ENCODE measurements at places on chromosomes 2 and 18. TPM values are rescaled to one million over a fixed set of nuclear protein-coding genes. Genes with fewer than 3 reads are reported as not detected.

Gene SLC5A6
- total RNA-seq: 64.2 TPM

Gene PTPRM
- total RNA-seq: 78.9 TPM

Gene FIGN
- 2.3 TPM for total RNA-seq

Gene CDK5R2
- not detected for total RNA-seq

Gene TSPYL6
- total RNA-seq: not detected

Gene CXCR1
- 0.96 TPM for total RNA-seq

Gene MRPL44
- 26.4 TPM for total RNA-seq

Gene FSHR
- total RNA-seq: not detected

GRCh38 chr2:23616630-23617029 lies 231.7 kb downstream of the KLHL29 start:
- H3K27me3 ChIP-seq: no peaks in the 10 kb centered on the region
- peaks cover 13% of the 10 kb centered on the region for H3K4me1 ChIP-seq
- DNase-seq: no peak
- no peaks in the 10 kb centered on the region for H3K36me3 ChIP-seq
- no peak overlapping the region for H3K4me3 ChIP-seq
- H3K27ac ChIP-seq: peak overlapping the region; percentile 69

DNA sequence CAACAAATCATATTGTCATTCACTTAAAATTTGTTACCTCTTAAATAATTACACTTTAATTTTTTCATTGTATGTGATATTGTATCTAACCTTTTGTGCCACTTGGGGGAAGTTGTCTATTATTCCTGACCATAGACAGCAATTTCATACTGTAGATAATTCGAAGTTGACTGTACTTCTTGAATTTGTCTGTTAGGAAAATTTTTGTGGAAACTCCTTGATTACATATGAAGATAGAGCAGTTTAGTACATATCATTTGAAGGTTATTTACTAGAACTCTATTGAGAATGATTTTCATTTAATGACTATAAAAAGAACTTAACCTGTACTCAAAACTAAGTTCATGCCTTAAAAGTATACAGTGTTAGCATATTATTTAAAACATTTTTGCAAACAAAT lies 5.1 kb downstream of the DYNC1I2 start:
- H3K4me1 ChIP-seq: peaks cover 10% of the 10 kb centered on the region
- H3K36me3 ChIP-seq: peaks cover 69% of the 10 kb centered on the region
- H3K27me3 ChIP-seq: no peaks in the 10 kb centered on the region
- no peak for DNase-seq

- no peak overlapping the region for H3K4me3 ChIP-seq
- H3K36me3 ChIP-seq: peaks cover 5% of the 10 kb centered on the region
- H3K27me3 ChIP-seq: peaks cover 34% of the 10 kb centered on the region
These were observed 3.7 kb downstream of the ALKAL2 start for GRCh38 chr2:283996-284794.

- no peak overlapping the region for H3K4me3 ChIP-seq
- no peaks in the 10 kb centered on the region for H3K4me1 ChIP-seq
- H3K27me3 ChIP-seq: no peaks in the 10 kb centered on the region
- DNase-seq: no peak
- H3K36me3 ChIP-seq: peaks cover 7% of the 10 kb centered on the region
- H3K27ac ChIP-seq: no peak overlapping the region
These were observed 17.4 kb upstream of the STON1 start for GRCh38 chr2:48512571-48512970.

- H3K36me3 ChIP-seq: peaks cover 39% of the 10 kb centered on the region
- H3K27me3 ChIP-seq: no peaks in the 10 kb centered on the region
- H3K4me1 ChIP-seq: peaks cover 44% of the 10 kb centered on the region
- H3K27ac ChIP-seq: peak overlapping the region; percentile 99
- peak overlapping the region; percentile 88 for H3K4me3 ChIP-seq
These were observed 668 bp upstream of the ANKRD12 start for GRCh38 chr18:9135912-9136314.

- peak overlapping the region; percentile 68 for H3K27ac ChIP-seq
- H3K36me3 ChIP-seq: peaks cover 86% of the 10 kb centered on the region
- no peaks in the 10 kb centered on the region for H3K27me3 ChIP-seq
- DNase-seq: no peak
- H3K4me3 ChIP-seq: no peak overlapping the region
- peaks cover 29% of the 10 kb centered on the region for H3K4me1 ChIP-seq
These were observed 50.9 kb downstream of the KDM3A start for GRCh38 chr2:86492048-86492453.

- no peaks in the 10 kb centered on the region for H3K4me1 ChIP-seq
- no peak overlapping the region for H3K27ac ChIP-seq
- H3K36me3 ChIP-seq: no peaks in the 10 kb centered on the region
- no peak for DNase-seq
- H3K4me3 ChIP-seq: no peak overlapping the region
These were observed 206.8 kb upstream of the HDAC4 start for GRCh38 chr2:239607517-239608191.

DNA sequence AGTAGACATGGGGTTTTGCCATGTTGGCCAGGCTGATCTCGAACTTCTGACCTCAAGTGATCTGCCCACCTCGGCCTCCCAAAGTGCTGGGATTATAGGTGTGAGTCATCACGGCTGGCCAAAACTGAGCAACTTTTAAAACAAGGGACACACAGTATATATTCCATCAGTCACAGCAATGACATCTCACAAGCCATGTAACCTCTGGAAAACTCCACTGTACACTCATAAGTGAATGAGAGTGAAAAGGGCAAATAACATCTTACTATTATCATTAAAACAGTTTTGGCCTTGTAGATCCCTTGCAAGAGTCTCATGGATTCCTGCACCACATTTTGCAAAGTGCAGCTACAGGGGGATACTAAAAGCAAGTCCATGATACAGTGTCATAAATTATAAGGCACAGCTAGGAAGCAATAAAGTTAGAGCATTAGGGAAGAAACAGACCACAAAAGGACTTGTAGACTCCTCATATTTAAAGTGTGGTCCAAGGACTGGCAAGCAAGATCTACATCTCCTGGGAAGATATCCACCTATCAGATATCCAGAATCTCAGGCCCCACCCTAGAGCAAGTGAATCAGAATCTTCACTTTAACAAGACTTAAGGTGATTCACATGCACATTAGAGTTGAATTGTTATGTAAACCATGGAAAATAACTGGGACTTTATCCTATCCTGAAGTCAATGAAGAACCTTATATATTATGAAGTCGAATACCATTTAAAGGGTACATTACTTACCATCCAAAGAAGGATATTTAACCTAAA lies 5.7 kb downstream of the SMC6 start:
- peaks cover 18% of the 10 kb centered on the region for H3K4me1 ChIP-seq
- peaks cover 23% of the 10 kb centered on the region for H3K36me3 ChIP-seq
- no peaks in the 10 kb centered on the region for H3K27me3 ChIP-seq
- no peak for DNase-seq
- no peak overlapping the region for H3K4me3 ChIP-seq

- DNase-seq: no peak
- no peak overlapping the region for H3K27ac ChIP-seq
- H3K4me3 ChIP-seq: no peak overlapping the region
- H3K27me3 ChIP-seq: no peaks in the 10 kb centered on the region
- H3K4me1 ChIP-seq: no peaks in the 10 kb centered on the region
These were observed 139.9 kb upstream of the PID1 start for GRCh38 chr2:229410946-229411345.

DNA sequence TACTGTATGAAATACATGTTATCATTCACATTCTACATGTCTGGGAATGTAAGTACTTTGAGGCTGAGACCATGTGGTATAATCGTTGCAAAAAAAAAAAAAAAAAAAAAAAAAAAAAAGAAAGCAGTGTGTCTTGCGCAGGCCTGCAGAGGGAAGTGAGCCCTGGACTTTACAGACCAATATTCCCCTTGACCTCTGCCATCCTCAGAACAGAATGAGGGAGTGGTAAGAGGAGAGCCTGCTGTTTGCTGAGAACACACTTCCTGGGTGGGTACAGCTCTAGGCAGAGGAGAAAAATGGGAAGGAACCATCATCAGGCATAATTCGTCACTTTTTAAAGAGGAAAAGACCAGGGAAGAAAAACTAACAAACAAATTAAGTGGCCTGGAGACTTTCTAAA lies 28.8 kb upstream of the TBC1D8 start:
- H3K4me3 ChIP-seq: no peak overlapping the region
- no peaks in the 10 kb centered on the region for H3K27me3 ChIP-seq
- no peaks in the 10 kb centered on the region for H3K36me3 ChIP-seq

- no peak overlapping the region for H3K27ac ChIP-seq
- H3K4me1 ChIP-seq: no peaks in the 10 kb centered on the region
- H3K27me3 ChIP-seq: no peaks in the 10 kb centered on the region
- H3K4me3 ChIP-seq: no peak overlapping the region
These were observed 19.7 kb downstream of the ILKAP start for GRCh38 chr2:238183821-238184220.

- no peak overlapping the region for H3K4me3 ChIP-seq
- H3K27me3 ChIP-seq: no peaks in the 10 kb centered on the region
- no peaks in the 10 kb centered on the region for H3K36me3 ChIP-seq
These were observed 98.7 kb downstream of the COL6A3 start for GRCh38 chr2:237315170-237315828.

- no peak for DNase-seq
- no peaks in the 10 kb centered on the region for H3K36me3 ChIP-seq
- H3K4me3 ChIP-seq: no peak overlapping the region
- H3K27ac ChIP-seq: no peak overlapping the region
- H3K27me3 ChIP-seq: no peaks in the 10 kb centered on the region
These were observed 261.5 kb downstream of the PTGR3 start for GRCh38 chr18:74947417-74947816.

GRCh38 chr2:10378189-10378588 lies 69.9 kb downstream of the ODC1 start:
- H3K4me3 ChIP-seq: no peak overlapping the region
- no peaks in the 10 kb centered on the region for H3K27me3 ChIP-seq
- no peaks in the 10 kb centered on the region for H3K4me1 ChIP-seq
- DNase-seq: no peak
- no peaks in the 10 kb centered on the region for H3K36me3 ChIP-seq
